T-helper 2 cell treated with Interferon-gamma antibody and Interleukin-4, amounts not matched to agents 5 μg/mL and 100 μg/mL, for 36 hours (primary cell): ENCODE measurements at places on chromosomes 1 and 21.
A peak's percentile ranks its signal among the peaks of the same experiment; 100 is the strongest.

GRCh38 chr1:44642255-44642654 is 32.0 kb downstream of the TMEM53 start:
- DNase-seq: no peak

DNA sequence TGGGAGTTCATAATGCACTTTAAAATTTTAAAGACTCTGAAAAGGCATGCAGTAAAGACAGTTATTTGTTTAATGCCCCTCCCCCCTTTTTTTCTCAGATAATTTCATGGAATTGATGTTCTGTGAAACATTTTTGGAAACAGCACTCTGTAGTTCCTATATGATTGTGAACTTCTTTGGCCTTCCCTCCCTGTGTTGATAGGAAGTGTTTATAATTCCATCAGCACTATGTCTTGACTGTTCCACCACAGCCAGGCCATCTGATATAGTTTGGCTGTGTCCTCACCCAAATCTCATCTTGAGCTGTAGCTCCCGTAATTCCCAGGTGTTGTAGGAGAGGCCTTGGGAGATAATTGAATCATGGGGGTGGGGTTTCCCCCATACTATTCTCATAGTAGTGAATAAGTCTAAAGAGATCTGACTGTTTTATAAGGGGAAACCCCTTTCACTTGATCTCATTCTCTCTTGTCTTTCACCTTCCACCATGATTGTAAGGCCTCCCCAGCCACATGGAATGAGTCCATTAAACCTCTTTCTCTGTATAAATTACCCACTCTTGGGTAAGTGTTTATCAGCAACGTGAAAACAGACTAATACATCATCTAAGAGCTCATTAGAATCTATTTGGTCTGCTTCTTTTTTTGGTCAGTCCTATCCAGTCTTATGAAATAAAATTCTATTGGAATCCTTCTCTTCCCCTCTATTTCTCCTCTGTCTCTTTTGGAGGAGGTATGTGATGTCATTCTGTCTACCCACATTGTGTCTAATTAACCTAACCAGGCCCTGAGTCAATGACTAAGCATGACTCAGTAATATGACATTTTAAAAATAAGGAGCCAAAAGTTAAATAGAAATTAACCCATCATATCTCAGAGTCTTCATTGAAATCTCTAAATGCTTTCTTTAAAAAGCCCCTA is 8.9 kb downstream of the CCDC185 start:
- DNase-seq: no peak

- no peak for DNase-seq
Measured at GRCh38 chr1:113534130-113534817, 144.0 kb downstream of the MAGI3 start.

- no peak for DNase-seq
Measured at GRCh38 chr21:45580181-45580575, 37.9 kb upstream of the SLC19A1 start.

DNA sequence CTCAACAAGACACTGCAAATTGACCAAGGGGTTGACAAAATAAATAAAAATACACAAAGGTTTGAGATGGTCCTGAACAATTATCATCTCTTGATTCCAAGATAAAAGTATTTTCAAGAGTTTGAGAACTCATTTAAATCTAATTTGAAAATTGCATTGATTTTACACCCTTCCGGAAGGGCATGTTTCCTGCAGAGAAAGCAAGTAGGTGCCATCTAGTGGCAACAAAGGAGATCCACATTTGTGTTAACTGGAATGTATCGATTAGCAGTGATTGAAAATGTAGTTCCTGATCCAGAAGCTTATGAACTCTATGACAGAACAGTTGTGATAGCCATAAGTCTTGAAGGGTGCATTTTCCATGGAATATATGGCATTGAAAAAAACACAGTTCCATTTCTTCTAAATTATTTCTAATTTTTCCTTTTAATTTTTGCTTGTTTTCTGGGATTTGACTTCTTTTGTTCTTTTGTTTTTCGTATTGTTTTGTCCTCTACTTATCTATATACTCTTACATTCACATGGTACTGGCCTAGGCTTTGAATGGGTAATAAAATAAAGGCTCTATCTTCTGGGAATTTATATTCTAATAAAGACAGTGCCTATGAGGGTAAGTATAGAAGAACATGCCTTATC is 143.7 kb downstream of the DNM3 start:
- no peak for DNase-seq

DNA sequence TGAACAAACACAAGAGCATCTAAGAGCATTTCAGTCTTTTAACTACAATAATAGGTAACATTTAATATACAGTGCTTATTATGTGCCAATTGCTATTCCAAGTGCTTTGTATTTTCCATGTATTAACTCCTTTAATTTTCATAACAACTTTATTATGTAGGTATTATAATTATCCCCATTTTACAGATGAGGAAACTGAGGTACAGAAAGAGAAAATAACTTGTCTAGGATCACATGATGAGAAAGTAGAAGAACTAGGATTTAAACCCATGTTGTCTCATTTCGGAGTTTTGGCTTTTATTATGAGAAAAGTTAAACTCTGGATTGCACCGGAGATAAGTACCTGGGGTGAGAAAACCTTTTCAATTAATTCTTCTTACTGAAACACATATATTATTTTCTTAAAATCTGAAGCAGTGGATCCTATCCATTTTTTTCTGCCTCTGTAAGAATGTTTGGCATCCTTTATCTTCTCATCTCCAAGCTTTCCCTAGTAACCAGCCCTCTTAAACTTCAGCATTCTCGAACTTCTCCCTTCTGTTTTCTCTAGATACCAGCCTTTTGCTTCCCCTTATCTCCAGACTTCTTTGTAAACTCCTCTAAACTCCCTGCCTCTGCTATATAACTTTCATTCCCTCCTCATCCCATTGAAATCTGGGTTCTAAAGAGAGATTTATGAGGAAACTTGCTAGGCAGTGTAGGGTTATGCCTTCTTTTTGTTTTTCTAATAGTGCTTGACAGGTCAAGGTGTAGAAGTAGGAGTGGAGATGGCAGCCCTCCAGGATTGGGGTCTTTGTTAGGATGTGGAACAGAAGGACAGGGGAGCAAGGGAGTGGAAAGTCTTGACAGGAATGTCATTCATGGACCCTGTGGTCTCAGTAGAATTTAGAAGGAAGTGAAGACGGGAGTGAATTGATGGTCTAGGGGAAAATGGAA is 28.3 kb downstream of the POU2F1 start:
- DNase-seq: no peak

DNA sequence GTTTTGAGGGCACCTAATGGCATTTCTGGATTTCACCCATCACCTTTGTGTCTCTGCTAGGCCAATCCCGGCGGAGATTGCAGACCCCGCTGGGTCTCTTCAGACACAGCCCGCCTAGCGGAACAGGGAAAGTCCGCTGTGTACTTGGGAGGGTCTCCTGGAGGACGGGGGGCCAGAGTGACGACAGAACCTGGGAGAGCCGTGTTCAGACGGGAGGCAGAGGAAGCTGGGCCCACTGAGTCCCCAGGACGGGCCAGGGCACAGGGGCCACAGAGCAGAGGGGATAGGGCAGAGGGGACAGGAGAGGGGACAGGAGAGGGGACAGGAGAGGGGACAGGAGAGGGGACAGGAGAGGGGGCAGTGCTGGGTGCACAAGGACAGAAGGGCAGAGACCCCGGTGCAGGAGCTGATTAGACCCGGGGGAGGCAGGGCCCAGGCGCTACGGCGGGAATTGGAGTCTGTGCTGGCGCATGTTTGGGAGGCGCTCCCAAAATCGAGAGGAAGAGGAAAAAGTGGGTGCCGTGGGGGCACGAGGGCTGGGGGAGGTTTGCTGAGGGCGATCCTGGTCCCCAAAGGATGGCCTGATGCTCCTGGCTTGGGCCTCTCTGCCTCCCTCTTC is 12.7 kb downstream of the TRPM2 start:
- DNase-seq: no peak

DNA sequence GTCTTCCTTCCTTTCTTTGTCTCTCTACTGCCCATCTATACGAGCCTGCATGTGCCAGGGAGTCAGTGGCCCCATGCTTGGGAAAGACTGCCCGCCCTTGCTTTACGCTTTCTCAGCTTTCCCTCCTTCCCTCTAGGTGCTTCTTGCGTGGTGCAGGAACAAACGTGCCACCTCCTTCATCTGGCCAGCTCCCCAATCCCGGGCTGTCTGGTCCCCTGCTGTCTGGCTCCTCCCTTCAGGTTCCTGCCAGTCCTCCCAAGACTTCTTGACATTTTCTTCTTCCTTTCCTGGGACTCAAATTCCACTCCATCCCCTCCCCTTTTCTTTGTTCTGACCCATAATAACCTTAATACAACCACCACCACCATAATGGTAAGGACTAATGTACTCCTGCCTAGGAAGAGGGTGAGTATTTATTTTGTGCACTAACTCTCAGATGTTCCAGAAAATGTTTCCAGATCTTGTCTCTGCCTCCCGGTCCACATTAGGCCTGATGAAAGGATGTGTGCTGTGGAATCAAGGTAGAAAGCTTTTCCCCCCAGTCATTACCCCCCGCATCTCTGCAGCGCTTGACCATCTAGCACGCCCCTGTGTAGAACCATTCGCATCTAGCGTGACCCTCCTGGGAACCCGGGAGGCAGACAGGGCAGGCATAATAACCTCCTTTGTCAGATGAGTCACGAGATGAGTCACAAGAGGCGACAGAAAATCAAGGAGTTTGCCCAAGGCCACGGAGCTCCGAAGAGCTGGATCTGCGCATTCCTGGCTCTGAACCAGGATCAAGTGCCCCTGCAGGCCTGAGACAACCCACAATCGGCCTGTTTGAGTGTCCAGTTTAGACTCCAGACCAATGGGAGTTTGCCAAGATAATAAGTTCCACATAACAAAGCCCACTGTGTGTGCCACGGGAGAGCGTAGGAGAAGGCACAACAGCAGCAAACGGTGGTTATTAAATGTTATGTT is 60.1 kb upstream of the NEK2 start:
- DNase-seq: no peak

DNA sequence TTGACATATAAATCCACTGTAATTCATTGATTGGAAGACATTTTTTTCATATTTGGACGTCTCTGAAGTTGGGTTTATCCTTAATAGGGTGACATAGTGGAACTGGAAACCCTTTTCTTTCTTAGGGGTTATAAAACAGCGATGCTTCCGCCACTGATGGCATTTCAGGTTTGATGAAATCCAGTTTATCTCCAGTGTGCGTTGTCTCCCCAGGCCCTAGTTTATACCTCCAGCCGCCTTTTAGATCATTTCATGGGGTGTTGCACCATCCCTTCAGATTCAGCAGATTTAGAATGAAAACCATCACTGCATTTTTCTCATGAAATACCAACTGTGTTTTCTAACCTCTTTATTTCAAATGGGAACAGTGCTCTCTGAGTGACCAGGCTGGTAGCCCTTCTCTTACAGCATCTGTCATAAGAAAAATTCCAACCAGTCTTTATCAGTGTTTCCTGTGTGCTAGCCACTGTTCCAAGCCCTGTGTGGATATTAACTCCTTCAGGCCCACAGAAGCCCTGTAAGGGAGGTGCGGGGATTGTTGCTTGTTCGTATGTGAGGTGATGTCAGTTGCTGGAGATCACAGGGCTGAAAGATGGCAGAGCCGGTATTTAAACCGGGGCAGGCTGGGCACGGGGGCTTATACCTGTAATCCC is 19.0 kb downstream of the H6PD start:
- DNase-seq: no peak

GRCh38 chr1:62356257-62356835 is 37.1 kb upstream of the KANK4 start:
- no peak for DNase-seq

- no peak for DNase-seq
Measured at GRCh38 chr1:12249181-12249580, 19.4 kb downstream of the VPS13D start.

GRCh38 chr1:43405876-43406234 is 16.2 kb downstream of the SZT2 start:
- DNase-seq: no peak

- no peak for DNase-seq
Measured at GRCh38 chr1:40352126-40352525, 21.4 kb upstream of the SMAP2 start.

GRCh38 chr1:236495467-236496112 is 28.2 kb upstream of the LGALS8 start:
- no peak for DNase-seq

- DNase-seq: peak; percentile 83
Measured at GRCh38 chr1:10694633-10695627, 101.5 kb downstream of the CASZ1 start.

DNA sequence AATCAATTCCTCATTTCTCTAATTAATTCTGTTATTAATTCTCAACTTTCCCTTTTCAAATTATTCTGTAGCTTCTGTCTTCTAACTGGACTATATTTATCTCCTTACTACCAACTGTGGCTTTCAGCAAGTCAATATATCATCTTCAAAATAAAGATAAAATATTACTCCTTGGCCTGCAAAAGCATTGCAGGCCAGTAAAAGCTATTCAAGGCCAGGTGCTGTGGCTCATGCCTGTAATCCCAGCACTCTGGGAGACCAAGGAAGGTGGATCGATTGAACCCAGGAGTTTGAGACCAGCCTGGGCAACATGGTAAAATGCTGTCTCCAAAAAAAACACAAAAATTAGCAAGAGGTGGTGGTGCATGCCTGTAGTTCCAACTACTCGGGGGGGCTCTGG is 27.9 kb downstream of the USP48 start:
- no peak for DNase-seq

GRCh38 chr1:45589861-45590260 is 6.0 kb downstream of the NASP start:
- no peak for DNase-seq

DNA sequence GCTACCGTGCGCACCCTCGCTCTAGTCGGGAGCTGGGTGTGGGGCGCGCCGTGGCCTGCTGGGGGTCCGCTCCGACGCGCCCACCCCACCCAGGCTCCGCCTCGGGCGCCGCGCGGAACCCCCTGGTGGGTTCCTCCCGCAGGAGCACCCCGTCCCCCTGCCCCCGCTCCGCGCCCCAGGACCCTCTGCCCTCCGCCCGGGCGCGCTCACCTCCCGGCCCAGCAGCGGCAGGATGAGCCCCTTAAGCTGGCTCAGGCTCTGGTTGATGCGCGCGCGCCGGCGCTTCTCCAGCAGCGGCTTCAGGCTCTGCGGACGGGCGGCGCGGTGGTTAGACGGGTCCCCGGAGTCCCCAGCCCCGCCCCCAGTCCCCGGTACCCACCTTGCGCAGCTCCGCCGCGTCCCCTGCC is 319 bp downstream of the HES2 start:
- no peak for DNase-seq

DNA sequence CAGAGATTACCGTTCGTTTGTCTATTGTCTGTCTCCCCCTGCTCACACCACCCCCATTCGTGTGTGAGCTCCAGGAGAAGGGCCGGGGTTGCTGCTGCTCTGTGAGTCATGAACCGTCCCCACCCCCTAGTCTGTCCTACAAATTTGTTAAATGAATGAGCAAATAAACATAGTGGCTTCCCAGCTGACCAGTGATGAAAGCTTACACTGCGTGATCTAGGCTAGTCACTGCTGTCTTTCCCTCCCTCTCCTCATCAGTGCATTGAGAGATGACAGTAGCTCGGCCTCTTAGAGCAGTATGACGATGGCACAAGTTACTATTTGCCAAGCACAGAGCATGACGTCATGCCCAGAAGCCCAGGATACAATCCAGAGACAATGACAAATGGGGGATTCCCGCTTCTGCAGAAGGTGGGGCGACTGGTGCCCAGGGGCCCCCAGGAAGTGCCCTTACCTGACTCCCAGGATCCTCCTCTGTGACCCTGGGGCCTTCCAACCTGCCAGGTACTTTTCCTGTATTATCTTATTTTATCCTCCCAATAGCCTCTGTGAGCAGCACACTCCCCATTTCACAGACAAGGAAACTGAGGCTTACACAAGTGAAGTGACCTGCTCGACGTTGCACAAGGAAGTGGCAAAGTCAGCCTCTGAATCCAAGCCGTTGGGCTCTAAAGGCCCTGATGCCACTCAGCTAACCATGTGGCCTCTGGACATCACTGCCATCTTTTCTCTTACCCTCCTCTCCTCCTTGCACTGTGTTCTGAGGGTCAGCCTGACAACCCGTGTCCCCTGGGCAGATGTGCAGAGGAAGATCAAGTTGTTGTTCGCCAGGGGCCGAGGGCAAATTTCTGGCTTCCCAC is 8.6 kb upstream of the EPHA2 start:
- no peak for DNase-seq
